ENCODE measurements at places on chromosomes 4 and X.

DNA sequence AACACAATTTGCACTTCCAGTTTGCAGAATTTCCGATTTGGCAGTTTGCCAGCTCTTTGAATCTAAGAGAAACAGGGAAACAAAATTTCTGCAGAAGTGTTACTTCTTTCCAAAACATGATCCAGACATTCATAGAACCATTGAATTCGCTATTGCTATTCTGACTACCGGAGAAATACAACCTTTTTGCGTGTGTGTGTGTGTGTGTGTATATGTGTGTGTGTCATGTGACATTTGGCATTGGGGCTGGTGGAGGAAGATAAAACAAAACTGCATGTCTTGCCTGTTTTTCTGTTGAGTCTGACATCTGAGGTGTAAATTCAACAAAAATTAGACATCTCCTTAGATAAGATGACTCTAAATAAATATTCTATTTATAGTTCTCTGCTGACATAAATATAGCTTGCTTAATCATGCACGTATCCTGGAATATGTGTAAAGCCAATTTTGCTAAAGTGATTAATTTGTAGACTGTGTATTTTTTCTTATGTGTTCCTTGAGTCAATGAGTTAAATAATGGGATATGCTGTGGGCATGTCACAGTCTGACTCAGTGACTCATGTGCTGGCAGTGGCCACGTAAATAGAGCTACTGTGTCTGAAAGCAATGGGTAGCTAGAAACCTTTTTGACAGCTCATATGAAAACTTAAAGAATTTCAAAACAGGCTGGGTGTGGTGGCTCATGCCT, 98.9 kb downstream of the HPGD start:
- DNase-seq: no peak

DNA sequence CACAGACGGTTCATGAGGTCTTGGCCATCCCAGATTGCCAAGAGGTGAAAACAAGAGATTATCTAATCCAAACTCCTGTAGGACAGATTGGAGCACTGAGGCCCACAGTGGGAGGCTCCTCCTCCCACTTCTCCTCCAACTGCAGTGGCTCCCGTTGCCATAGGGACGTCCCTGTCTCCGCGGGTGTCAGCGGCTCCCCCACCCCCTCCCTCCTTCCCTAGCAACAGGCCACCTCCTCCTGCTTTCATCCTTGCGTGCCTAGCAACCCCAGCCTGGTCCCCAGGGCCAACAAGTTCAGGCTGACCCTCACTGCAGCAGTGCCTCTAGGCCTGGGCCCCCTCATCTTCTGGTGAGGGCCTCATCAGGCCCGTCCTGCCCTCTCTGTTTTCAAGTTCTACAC, 6.8 kb upstream of the IQSEC2 start:
- DNase-seq: no peak

- no peak for DNase-seq
Observed at GRCh38 chrX:154592505-154592904, 7.6 kb downstream of the CTAG1A start.

DNA sequence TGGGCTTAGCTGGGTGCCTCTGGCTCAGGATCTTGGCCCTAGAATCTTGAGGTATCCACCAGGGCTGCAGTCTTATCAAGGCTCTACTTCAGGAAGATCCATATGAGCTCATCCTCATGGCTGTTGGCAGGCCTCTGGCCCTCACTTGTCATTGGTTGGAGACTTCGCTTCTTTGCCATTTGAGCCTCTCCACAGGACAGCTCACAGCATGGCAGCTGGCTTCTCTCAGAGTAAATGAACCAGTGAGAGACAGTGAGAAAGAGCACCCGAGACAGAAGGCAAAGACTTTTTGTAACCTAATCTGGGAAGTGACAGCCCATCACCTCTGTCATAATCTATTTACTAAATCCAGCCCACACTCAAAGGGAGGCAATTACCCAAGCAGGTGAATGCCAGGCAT, 236.8 kb downstream of the GPAT3 start:
- no peak for DNase-seq

- DNase-seq: no peak
Observed at GRCh38 chrX:5869786-5870185, 358.9 kb downstream of the NLGN4X start.

- DNase-seq: no peak
Observed at GRCh38 chrX:40168480-40169011, 70.8 kb upstream of the BCOR start.

DNA sequence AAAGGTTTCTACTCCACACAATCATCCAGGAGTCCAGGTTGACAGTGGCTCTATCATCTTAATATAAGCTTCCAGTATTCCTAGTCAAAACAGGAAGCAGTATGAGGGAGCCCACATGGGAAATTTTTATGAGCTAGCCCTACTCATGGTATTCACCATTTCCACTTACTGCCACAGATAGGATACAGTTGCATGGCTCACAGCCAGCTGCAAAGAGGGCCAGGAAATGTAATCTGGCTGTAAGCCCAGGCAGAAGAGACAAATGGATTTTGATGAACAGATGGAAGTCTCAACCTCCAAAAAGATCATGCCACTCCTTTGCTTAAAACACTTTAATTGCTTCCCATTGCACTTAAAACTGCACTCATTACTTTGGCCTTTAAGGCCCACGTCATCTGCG, 150.6 kb downstream of the ADAMTS3 start:
- DNase-seq: no peak

GRCh38 chr4:185886832-185887524, 75.0 kb upstream of the SORBS2 start:
- DNase-seq: no peak

DNA sequence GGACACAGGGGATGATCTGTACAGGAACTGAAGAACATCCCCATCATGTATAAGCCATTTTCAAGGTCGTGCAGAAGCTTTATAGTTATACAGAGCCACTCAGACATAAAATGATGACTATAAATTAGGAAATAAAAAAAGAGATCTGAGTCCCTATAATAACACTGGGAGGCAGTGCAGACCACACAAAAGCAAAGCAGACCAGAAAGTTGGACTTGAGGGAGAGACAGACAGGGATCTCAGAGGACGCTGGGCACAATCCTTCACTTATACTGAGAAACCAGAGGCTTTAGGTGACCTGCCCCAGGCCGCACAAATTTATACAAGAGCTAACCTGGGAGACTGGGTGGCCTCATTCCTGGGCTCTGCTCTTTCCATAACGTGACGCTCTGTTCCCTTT, 70.5 kb downstream of the HADH start:
- DNase-seq: no peak

DNA sequence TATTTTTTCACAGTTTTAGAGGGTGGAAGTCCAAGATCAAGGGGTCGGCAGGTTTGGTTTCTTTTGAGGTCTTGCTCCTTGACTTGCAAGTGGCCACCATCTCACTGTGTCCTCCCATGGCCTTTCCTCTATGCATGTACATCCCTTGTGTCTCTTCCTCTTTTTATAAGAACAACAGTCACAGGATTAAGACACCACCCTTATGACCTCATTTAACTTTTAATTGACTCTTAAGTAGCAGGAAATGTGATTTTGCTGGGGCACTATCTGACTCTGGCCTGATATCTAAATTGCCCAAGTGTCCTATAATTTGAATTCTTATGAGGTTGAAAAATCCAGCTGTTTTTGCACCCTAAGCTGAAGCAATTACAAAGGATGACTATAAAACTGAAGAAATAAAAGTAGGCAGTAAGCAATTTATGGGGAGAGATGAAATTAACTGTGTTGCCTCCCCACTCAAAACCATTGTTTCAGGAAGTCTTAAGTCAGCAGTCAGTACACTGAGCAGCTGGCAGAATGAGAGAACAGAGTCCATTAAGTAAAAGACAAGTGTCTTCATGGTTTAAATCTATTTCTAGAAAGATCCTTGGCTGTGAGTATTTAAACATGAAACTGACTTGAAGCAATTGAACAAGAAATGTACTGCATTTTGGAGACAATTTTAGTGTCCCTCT, 601.3 kb downstream of the SPRY1 start:
- DNase-seq: no peak

DNA sequence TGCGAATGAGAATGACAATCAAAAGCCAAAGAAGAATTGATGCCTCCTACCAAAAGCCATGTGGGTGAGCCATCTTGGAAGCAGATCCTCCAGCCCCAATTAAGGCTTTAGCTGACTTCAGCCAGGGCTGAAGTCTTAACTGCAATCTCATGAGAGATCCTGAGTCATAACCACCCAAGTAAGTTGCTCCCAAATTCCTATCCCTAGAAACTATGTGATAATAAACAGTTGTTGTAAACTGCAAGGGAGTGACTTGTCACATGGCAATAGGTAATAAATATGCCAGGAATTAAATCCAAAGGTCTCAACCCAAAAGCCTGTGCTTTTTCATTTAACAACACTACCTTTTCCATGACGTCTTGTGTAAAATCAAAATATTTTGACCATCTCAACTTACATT, 154.2 kb upstream of the TBL1X start:
- DNase-seq: no peak

- DNase-seq: no peak
Observed at GRCh38 chrX:9337046-9337445, 127.8 kb upstream of the TBL1X start.

DNA sequence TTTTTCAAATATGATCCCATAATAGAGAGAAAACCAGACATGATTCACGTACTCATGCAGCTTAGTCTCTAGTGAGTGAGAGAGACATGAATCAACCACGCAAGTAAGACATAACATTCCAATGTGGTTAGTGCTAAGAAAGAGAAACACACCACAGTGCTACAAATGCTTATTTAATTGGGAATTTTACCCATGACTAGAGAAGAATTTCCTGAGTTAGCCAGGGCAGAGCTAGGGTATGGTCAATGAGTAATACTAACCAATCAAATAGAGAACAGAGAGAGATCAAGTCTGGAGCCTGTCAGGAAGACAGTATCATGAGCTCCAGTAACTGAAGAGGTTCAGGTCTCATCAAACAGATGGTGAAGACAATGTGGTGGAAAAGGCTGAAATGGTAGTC, 495.2 kb downstream of the PDGFC start:
- no peak for DNase-seq

DNA sequence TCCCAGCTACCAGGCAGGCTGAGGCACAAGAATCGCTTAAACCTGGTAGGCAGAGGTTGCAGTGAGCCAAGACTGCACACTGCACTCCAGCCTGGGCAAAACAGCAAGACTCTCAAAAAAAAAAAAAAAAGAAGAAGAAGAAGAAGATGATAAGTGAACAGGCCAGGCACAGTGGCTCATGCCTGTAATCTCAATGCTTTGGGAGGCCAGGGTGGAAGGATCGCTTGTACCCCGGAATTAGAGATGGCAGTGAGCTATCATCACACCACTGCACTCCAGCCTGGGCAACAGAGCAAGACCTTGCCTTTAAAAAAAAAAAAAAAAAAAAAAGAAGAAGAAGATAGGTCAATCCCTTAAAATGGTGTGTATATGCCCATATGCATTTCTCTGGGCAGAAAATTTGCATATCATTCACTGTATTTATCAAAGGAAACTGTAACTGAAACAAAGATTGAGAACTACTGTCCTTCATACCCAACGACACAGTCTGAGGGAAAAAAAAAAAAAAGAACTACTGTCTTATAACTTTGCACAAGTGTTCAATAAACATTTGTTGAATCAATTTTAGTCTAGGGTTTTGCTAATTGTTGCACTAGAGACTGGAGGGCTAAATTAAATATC, 2.3 kb downstream of the RFC1 start:
- no peak for DNase-seq

- DNase-seq: no peak
Observed at GRCh38 chr4:113677325-113677724, 84.2 kb downstream of the CAMK2D start.

DNA sequence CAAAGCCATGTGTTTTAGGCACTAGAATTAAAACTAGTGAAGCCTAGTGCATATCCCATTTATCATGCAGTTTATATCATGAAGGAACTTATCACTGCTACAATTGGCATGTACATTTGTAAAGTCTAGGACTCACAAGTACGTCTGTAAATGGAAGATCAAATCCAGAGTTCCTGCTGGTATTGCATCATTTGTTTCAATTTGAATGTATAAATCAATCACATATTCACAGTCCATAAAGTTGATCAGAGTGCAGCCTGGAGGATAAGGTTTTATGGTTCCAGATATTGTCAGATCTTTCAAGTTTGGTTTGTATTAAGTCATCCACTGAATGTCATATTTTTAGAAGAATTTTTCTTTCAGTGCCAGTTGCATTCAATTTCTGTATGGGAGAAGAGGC, 32.6 kb upstream of the PDE5A start:
- no peak for DNase-seq

GRCh38 chrX:128800138-128800537, 723.2 kb downstream of the SMARCA1 start:
- DNase-seq: no peak

DNA sequence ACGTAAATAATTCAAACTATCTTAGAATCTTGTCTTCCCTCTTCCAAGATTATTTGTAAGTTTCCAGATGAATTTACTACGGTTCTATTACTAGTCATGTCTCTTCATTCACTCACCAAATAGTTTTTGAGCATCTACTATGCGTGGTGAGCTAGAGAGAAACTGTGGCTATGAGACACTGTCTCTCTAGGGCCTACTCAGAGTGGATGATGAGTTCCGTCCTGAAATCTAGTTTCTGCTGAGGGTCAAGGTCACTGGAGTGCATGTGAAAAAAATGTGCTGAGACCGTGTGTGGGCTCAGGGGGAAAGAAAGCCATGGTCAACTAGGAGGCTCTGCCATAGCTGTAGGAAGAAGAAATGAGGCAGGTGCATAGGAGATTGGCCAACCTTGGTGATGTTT, 320.2 kb upstream of the GATB start:
- no peak for DNase-seq

DNA sequence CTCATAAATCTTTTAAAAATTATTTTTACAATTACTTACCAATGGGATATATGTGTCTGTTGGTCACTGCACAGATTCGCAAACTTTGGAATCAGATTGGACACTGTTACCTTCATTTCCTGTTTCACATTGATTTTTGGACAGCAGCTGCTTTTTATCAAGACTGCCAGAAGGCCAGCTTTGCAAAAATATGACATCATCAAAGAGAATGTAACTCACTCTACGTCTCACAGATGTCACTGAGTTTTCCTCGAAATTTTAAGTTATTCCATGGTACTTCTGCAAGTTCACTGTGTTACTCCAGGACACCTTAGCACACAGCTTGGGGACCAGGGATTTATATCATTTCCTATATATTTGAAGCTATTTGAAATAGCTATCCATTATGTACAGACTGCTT, 31.8 kb upstream of the MAGEB2 start:
- no peak for DNase-seq

GRCh38 chr4:123749383-123749782, 352.8 kb downstream of the SPRY1 start:
- no peak for DNase-seq
